NCI-H1105 (cell line): ENCODE measurements at places on chromosomes 12 and 14.

GRCh38 chr12:64733857-64734256, 25.3 kb downstream of the GNS start:
- peak; percentile 86 for DNase-seq

GRCh38 chr14:20606190-20606901, 15.2 kb upstream of the RNASE12 start:
- no peak for DNase-seq

- no peak for DNase-seq
Measured at GRCh38 chr14:79542121-79542520, 669.2 kb downstream of the DIO2 start.

GRCh38 chr14:102408724-102409123, 46.0 kb downstream of the TECPR2 start:
- DNase-seq: no peak

GRCh38 chr12:82673698-82674097, 13.0 kb upstream of the TMTC2 start:
- DNase-seq: no peak

- no peak for DNase-seq
Measured at GRCh38 chr12:57759360-57759980, 4.6 kb downstream of the MARCHF9 start.

DNA sequence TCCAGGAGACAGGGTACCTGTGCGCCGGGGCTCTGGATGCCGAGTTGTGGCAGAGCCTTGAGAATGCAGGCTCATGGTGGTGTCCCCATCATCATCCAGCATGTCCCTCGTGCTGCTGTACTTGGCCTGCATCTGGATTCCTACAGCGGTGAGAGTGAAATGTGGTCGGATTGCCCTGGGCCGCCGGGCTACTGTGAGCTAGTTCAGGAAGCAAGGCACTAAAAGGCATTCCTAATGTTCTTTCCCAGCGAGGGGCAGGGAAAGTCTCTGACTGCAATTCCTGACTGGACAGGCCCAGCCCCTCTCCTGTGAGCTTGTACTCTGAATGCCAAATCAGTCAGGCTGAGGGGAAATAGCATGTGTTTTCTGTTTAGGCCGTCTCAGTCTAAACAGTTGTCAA, at the start of gene CLEC1A:
Gene CLEC1A (minus strand): TSS at position 195 of the 400 bp plus-strand sequence. CDS start 63 bp downstream, at position 132.
- DNase-seq: no peak

DNA sequence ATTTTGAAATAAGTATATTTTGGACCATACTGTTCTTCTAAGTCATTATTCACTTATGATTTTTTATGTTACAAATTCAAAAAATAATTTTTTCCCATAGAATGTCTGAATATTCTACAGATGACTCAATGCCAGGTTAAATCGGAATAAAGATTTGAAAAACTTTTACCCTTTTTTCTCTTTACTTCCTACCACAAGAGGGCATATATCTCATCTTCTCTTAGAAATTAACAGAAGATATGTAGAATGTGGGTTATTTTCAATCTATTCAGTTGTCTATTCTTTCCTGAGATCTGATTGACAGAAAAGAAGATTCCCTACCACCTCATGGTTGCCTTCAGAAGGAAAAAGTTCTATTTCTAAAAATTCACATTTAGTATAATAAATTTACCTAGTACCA, 53.0 kb upstream of the KITLG start:
- no peak for DNase-seq

DNA sequence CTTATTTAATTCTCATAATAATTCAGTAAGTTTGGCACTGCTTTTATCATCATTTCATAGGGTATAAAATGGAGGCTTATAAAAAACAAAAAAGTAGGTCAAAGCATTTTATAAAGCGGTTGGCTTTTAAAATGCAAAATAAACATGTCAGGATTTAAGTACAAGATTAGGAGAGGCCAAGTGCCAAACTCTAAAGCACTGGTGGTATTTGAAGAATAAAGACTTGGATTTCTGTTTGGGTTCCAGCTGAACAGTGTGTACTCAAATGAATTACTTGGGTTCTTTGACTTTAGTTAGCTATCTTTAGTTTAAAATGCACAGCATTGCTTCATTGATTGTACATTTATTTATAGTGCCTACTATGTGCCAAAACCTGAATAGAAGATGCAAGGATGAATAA, 966.6 kb upstream of the SEL1L start:
- no peak for DNase-seq

- no peak for DNase-seq
Measured at GRCh38 chr12:128042825-128043224, 224.1 kb upstream of the TMEM132C start.

- no peak for DNase-seq
Measured at GRCh38 chr14:95761436-95761835, 47.5 kb upstream of the TCL1A start.

- no peak for DNase-seq
Measured at GRCh38 chr12:92673756-92674155, 29.0 kb upstream of the PLEKHG7 start.
